Epithelial cell of proximal tubule (primary cell): ENCODE measurements at places on chromosomes 3 and 15. TPM values are rescaled to one million over a fixed set of nuclear protein-coding genes. Genes with fewer than 3 reads are reported as not detected.

HRH1 gene
- 3.1 and 7.3 TPM in 2 replicates for total RNA-seq

DNA sequence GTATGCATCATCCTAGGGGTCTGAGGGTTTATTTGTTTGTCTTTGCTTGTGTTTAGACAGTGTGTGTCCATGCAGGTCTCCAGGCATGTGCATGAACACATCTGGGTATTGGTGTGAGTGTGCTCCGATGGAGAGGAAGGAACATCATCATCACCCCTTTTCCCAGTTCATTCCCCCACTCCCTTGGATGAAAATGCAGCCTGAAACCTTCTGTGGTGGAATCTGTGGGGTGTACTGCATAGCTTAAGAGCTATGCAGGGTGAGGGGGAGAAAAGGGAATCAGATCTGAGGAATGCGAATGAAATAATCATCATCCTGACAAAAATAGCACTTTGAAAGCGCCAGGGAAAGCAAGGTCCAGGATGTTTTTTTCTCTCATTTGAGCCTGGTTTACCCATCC, 520.1 kb downstream of the NTRK3 start:
- DNase-seq, result no peak

- no peak for DNase-seq
Observed at GRCh38 chr3:44337248-44337785, 1.2 kb upstream of the TCAIM start.

CDC25A gene
- 30.8 and 49.3 TPM in 2 replicates for total RNA-seq
